MV-4-11 (cell line): ENCODE measurements at places on chromosomes 11 and 22.

DNA sequence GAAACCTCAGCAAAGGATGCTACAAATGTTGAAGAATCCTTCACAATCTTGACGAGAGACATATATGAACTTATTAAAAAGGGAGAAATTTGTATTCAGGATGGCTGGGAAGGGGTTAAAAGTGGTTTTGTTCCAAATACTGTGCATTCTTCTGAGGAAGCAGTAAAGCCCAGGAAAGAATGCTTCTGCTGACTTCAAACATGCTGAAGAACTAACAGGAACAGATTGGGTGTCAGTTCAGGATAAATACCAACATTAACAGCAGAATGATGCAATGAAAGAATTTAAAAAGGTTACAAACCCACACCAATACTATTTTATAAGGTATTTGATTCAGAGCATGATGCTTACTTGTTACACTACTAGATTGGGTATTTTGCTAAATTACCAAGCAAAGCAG is 33.9 kb downstream of the RAB39A start:
- DNase-seq: no peak

DNA sequence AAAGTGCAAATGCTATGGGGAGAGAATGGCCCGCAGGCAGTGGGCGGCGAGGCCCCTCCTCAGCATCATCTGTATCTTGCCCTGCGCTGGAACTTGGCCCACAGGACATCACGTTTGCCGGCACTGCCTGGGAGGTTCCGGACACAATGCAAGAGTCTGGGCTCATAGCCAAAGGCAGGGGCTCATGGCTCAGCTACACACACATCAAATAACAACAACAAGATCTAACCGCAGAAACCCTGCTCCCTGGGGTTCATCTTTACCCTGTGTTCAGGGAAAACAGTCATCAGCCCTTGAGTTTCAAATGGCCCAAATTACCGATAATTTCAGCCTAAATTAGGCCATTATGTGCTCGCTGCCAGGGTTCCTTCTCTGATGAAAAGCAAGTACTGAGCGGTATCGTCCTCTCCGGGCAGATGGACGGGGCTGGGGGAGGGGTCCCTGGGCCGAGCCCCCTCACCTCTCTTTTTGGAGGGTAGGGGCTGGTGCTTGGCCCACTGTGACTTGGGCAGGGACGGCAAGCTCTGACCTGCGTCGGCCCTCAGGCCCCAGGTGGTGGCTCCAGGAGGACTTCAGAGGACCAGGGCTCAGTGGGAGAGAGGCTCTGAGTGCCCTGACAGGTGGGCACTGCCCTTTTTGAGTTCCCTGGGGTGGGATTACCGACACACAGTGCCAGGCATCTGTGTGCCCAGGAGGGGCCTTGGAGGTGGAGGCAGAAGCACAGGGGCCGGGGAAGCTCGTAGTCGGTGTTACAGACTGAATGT is 25.0 kb upstream of the GAL start:
- no peak for DNase-seq

DNA sequence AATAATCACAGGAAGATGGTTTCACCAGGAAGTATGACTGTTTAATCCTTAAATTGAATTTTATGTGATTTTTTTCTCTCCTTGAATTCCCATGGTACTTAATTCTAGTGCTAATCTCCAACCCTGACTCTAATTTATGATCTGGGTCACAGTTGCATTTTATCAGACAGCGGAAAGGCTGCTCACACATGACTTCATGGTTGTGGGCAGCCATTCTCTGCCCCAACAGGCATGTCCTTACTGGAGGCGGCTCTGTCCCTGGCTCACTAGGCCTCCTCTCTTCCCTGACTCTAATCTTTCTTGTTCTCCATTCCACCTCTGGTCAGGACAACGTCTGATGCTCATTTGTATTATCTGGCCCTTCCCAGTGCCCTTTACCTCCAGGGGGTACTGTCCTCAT is 184.4 kb downstream of the CHST1 start:
- DNase-seq: no peak

GRCh38 chr11:75406338-75406777 is 7.0 kb downstream of the RPS3 start:
- DNase-seq: no peak

DNA sequence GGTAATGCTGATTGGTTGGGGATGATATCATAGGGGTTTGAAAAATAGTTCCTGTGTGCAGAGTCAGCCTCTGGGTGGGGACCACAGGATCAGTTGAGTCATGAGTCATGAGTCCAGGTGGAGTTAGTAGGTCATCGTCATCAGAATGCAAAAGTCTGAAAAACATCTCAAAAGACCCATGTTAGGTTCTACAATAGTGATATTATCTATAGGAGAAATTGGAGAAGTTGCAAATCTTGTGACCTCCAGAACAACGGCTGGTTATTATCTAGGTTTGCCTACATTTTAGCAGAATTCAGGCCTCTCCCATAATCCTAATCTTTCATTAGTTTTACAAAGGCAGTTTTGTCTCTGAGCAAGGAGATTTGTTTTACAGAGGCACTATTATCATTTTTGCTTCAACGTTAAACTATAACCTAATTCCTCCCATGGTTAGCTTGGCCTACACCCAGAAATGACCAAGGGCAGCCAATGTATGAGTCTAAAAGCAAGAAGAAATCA is 38.9 kb downstream of the MS4A2 start:
- no peak for DNase-seq

- DNase-seq: peak; percentile 60
Observed at GRCh38 chr11:3091846-3092602, 34.8 kb upstream of the CARS1 start.

- peak; percentile 99 for DNase-seq
Observed at GRCh38 chr11:33869481-33870422, 22.1 kb downstream of the LMO2 start.

DNA sequence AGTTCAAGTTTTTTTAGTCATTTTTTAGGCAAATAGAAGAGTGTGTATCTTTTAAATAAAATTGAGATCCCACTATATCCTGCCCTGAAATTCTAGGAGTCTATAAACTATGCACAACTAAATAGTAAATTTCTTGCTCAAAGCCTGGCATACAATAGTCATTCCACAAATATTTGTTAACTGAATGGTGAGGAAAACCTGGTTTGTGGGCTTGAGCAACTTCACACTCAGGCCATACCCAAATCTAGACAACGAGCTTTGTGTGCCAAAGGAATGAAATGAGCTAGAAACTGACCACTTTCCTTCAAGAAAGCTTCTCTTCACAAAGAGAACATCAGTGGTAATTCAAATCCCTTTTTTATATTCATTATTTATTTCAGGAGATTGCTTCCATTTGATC is 39.6 kb upstream of the AMOTL1 start:
- no peak for DNase-seq

- no peak for DNase-seq
Observed at GRCh38 chr11:7251836-7252682, at the start of gene SYT9. Gene SYT9 (plus strand): TSS chr11:7251904. CDS start chr11:7252187, 283 bp downstream.
